ENCODE measurements at places on chromosomes 6 and 20.

GRCh38 chr6:167744681-167745669 lies 81.7 kb upstream of the AFDN start:
- DNase-seq = no peak

- DNase-seq = no peak
These were observed 13.6 kb upstream of the SLCO4A1 start for GRCh38 chr20:62628691-62629090.

DNA sequence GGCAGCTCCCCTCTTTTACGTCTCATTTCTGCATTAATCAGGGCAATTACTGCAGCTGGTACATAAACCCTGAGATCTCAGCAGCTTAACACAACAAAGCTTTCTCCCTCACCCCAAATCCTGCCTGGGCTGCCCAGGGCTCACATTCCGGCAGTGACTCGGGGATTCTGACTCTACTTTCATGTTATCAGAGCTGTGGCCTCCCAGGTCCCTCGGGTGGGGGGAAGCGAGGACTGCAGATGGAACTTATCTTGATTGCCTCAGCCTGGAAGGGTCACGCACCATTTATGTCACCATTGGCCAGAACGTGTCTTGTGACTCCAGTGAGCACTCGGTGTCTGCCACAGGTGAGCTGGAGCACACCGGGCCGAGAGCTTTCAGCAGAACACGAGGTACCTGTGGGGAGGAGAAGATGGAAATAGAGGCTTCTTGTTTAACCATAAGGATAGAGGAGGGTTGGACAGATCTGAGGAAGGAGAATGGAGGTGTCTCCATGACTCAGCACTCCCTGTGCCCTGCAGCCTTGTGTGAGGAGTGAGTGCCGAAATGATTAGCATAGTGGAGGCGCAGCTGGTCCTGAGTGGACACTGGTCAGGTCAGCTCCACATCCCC lies 88.5 kb upstream of the EXOC2 start:
- no peak for DNase-seq

DNA sequence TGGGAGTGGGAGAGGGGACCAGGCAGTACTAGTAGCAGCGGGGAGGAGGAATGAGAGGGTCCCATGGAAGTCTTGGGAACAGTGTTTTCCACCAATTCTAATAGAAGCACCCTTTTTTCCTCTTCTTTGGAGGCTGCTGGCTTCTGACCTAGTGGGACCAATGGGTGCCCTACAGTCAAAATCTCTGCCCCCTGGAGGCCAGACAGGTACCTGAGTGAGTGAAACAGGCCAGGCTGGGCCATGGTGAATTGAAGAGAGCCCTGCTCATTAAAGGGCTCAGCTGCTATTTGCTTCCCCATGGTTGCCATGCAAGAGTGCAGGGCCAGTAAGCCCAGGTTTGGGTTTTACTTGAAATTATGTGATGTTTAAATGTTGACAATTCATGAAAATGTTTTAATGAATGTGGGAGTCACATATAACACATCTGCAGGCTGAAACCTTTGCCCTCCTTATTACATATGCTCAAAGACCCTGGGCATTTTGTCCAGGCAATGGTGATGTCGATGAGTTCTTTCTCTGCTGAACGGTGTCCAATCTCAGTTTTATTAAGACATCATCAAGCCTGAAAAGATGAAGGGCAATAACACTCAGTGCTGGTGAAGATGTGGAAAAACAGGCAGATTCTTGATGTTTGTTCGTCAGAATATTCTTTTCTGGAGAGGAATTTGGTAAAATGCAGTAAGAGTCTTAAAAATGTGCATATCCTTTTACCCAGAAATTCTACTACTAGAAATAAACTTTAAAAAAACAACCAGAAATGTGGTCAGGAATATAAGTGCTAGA lies 42.3 kb upstream of the OCSTAMP start:
- no peak for DNase-seq

DNA sequence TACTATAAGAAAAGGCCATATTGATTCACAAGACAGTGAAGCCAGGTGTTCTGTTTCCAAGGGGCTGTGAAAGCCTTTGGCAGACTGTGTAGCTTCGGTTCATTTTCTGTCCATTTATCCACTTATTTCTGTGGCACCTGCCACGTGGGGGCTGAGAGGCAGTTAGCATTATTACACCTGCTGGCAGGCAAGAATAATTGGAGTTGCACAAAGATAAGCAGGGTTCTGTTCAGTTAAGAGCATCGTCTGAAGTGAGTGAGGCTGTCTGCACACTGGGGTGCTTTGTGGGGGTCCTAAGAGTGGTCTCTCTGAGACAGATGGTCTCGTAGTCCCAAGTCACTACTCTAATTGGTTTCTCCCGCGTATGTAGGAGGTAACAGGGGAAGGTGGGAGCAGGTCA lies 60.6 kb upstream of the CCN6 start:
- no peak for DNase-seq

GRCh38 chr20:51121901-51122412 lies 99.0 kb upstream of the KCNG1 start:
- no peak for DNase-seq

DNA sequence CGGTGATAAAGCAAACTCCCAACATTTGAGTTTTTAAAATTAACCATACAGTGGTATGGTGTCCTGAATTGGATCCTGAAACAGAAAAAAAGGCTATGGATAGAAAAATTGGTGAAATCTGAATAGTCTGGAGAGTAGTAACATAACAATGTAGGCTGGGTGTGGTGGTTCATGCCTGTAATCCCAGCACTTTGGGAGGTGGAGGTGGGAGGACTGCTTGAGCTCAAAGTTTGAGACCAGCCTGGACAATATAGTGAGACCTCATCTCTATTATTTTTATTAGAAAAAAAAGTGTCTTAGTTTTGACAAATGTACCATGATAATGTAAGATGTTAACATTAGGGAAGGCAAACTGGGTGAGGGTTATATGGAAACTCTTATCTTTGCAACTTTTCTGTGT lies 11.0 kb downstream of the EEF1A1 start:
- DNase-seq = no peak

DNA sequence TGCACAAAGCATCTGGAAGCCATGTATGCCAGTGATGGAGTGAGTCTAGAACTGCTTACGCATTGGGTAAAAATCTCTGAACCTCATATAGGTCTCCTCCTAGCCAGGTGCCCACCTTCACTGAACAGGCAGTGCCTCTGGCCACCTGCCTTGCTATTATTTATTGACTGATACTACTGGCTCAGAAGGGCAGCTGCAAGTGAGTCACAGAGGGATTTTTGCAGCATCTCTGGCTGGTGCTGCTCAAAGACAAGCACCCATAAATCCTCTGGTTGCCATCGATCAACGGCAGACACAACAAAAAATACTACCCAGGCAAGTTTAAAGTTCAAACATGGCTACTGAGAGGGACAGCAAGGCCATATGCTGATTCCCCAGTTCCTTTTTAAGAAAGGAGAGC lies 279.4 kb downstream of the UBE3D start:
- no peak for DNase-seq

Measured in GM12891 (cell line).